ENCODE measurements at places on chromosomes 3 and 15.

- no peak for DNase-seq
Observed at GRCh38 chr3:72479651-72480215, 368.5 kb downstream of the SHQ1 start.

DNA sequence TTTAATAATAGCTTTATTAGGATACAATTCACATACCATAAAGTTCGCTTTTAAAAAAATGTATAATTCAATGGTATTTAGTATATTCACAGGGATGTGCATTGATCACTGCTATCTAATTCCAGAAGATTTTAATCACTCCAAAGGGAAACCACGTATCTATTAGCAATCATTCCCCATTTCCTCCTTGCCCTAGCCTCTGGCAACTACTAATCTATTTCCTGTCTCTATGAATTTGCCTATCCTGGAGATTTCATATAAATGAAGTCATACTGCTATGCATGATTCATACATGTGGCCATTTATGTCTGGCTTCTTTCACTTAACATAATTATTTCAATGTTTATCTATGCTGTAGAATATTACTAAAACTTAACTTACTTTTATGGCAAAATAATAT is 32.0 kb upstream of the CASR start:
- no peak for DNase-seq

- DNase-seq: peak; percentile 64
Observed at GRCh38 chr3:44476181-44476611, 1.3 kb downstream of the ZNF445 start.

- no peak for DNase-seq
Observed at GRCh38 chr15:42785569-42785968, 48.6 kb upstream of the CDAN1 start.

DNA sequence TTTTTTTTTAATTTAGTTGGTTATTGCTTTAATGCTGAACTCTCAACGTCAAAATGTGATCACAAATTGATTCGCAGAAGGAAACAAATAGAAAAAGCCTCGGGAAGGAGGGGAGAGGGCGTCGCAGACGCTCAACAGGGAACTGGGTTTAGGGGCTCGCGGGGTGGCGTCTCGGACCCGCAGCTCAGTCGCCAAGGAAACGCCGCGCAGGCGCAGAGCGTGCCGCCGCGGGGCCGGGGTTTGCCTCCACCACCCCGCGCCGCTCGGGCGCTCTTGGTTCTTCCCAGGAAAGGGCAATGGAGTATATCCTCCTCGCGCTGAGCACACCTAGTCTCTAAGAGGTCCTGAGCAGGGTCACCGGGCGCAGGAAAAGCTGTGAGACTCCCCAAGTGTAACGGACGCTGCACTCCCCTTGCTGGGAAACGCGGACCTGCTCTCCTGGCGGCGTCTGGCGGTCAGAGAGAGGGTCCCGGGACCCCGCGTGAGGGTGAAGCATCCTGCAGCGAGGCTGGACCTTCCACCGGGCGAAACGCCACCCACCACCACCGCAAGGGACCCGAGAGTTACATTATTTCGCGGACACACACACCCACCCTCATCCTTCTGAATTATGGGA is 753 bp downstream of the PLCH1 start:
- peak; percentile 46 for DNase-seq

DNA sequence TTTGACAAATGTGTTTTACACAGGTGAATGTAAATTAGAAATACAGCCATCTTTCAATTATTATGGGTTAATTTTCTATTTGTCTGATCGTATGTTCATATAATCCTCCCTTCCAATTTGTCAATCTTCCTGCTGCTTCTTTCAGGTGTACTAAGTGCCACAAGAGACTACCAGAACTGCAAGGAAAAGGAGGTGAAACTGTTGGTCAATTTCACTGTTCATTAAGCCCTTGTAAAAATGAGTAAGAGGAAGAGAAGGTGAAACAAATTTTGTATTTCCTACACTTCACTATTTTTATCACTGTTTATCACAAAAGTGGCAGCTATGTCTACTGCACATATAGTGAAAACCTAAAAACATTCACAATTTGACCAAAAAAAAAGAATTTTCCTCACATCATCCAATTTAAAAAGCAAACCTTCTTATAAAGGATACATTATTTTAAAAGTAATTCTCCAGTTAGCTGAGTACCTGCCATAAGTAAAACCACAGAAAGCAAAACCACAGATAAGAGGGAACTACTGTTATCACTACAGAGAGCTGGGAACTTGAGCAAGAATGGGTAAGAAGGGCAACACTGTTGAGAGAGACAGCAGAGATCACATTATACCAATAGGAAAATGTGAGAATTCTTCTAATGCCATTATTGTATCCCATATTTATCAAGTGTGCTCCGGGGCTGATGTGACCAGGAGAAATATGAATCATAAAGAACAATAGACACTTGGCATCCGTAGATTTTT is 163.0 kb downstream of the TBC1D5 start:
- DNase-seq: no peak

GRCh38 chr3:159149633-159150032 is 347.8 kb downstream of the MFSD1 start:
- DNase-seq: no peak

DNA sequence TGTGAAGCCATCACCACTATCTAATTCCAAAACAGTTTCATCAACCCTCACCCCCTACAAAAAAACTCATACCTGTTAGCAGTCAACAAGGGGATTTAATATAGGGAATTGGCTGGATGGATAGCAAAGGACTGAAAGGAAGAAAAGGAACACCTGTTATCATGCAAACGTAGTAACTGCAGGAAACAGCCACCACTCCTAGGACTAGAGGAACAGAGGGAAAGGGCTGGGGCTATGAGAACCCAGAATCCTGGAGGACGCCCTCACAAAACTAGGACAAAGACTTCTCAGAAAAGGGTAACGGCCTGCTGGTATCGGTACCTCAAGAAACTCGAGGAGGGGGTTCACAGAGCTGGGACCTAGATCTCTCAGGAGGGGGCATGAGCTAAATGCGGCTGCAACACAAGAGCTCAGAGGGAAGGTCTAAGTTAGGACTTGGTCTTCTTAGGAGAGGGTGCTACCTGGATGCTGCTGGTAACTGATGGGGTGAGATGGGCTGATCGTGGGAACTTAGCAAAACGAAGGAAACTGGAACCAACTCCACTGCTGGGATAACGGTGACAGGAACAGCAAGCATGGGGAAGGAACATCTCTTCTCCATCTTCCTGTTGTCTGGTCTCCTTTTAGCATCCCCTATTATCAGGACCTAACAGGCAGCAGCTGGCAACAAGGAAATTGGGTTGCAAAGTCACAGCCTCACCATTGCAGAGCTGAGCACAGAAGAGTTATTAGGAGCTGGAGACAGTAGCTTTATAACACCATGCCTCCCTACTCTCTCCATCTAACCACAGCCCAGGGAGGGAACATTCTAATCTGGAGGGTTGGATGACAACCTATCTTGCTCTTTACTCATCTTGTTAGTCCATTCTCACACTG is 147.7 kb downstream of the UACA start:
- DNase-seq: no peak

GRCh38 chr3:66425032-66425431 is 75.8 kb downstream of the LRIG1 start:
- DNase-seq: no peak

DNA sequence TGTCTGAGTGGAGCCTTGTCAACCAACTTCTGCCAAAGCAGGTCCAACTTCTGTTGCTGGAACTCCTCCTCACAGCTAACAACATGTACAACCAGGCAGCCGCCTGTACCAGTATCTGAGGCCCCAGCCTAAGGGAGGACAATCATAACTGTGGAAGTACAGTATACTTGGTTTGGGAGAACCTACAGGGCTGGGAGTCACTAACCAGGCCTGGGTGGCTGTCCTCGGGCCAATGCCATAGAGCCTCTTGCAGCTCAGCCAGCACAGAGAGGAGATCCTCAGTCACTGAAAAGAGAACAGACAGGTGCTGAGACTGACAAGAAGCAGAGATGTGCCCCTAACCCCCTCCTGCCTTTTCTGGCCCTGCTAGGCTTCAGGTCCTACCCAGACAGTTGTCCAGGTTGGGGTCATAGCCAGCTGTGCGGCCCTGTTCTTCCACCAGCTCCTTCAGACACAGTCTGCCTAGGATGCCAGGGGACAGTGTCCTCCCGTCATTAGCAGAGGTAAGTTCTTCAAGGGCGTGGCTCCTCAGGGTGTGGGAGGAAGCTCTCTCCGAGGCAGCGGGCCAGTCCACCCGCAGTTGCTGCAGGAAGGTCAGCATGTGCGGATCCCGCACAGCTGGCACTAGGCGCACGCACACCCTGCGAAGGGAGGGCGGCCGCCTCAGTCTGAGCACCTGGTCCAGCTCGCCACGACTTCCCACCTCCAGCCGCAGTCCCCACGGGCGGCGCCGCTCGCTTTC is 980 bp downstream of the DALRD3 start:
- peak; percentile 9 for DNase-seq

GRCh38 chr3:99931059-99931458 is 113.4 kb downstream of the CMSS1 start:
- no peak for DNase-seq

DNA sequence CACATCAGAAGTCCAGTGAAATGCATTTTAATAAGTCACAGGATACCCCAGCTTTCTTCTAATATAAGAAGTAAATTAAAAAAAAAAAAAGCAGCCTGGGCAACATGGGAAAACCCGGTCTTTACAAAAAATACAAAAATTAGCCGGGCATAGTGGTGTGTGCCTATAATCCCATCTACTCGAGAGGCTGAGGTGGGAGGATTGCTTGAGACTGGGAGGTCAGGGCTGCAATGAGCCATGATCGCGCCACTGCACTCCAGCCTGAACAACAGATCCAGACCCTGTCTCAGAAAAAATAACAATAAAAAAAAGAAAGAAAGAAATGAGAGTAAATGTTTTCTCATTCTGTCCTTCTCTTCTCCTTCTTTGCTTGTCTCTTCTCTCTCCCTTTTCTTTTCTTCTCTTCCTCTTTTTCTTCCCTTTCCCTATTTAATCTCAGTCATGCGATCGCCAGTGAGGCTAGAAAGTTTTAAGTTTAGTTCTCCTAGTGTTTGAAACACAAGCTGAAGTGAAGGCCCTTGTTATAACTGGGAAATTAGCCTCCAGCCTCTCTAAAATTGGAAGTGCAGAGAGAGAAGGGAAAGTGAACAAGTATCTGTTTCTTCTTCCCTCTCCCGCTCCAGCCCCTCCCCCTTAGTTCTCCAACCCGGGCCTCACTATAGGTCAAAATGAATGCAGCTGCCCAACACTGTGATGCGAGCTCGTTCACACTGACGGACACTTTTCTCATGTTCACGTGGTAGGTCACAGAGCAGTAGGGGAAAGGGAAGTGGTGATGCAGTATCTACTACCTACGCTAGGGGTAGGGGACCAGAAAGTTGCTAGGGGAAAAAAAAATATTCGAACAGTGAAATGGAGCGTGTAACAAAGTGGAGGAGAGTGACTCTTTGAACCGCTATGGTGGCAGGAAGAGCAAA is 23.5 kb upstream of the TSC22D2 start:
- peak; percentile 47 for DNase-seq

DNA sequence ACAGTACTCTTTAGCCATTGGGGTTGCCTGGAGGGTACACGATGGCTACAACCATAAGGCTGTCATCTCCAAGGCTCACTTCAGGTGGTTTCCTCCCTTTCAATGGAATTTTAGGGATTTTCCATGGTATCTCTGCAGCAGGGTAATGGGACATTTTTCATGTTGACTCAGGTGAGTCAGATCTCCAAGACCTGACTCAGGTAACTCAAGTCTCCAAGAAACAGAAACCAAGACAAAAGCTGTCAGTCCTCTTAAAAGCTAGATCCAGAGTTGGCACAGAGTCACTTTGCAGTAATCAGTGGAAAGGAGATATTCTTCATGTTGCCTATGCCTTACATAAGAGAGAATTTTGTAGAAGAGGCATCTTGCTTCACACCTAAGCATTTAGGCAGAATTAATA is 375.8 kb upstream of the ARPP21 start:
- DNase-seq: no peak

- DNase-seq: no peak
Observed at GRCh38 chr15:70179309-70179892, 81.7 kb upstream of the TLE3 start.

- peak; percentile 42 for DNase-seq
Observed at GRCh38 chr3:120496278-120497002, 45.6 kb upstream of the FSTL1 start.

DNA sequence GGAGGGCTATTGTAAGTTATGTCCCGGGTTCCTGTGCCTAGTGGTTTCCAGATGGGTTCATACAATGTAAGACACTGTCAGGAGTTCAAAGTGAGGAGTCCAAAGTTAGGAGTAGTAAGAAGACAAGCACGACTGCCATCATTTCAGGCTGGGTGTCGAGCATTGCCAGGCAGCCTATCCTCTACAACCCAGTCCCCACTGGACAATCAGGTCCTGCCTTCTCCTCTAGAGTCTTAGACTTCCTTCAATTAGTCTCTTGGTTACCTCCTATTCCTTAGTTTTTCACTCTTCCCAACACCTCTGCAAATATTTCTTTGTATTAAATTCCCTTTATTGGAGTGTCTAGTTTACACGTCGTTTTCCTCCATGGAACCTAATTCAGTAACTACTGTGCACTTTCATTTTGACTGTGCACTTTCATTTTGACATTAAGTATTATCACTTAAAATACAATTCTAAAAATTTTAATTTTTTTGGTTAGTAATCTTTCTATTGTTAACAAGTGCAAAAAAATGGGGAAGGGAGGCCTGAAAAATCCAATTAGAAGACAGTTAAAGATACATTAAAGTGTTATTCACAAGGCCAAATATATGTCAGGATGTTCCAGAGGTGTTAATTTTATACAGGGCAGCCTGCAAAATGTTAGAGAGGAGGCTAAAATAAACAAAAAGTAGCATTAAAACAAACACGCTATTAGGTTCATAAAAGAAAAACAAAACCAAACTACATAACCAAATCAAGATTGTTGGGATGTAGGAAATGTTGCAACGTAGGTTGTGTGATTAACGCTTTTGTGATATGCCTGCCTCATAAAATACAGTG is 155.3 kb downstream of the TBL1XR1 start:
- DNase-seq: no peak

- DNase-seq: no peak
Observed at GRCh38 chr3:136942803-136943202, 15.0 kb upstream of the IL20RB start.

- DNase-seq: peak; percentile 23
Observed at GRCh38 chr15:45795440-45796069, 160.7 kb downstream of the SQOR start.

DNA sequence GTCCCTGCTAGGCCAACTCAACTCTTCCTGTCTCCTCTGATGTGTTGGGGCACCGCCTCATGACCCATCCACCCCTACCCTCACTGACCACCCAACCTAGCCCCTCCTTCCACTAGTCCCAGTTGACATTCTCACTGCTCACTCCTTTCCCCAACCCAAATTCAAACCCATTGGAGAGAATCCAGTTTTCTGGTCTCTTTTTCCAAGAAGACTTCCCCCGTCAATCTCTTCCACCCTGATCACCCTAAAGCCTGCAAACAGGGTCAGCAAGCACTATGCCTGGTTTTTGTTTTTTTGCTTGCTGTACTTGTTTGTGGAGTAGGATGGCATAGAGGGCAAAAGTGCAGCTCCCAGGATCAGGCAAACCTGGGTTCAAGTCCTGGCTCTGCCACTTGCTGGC is 176.6 kb upstream of the PPP2R3A start:
- no peak for DNase-seq
